DMS 273 treated with DMSO at 0.1 percent for 48 hours (cell line): ENCODE measurements at places on chromosomes 7 and 10.

DNA sequence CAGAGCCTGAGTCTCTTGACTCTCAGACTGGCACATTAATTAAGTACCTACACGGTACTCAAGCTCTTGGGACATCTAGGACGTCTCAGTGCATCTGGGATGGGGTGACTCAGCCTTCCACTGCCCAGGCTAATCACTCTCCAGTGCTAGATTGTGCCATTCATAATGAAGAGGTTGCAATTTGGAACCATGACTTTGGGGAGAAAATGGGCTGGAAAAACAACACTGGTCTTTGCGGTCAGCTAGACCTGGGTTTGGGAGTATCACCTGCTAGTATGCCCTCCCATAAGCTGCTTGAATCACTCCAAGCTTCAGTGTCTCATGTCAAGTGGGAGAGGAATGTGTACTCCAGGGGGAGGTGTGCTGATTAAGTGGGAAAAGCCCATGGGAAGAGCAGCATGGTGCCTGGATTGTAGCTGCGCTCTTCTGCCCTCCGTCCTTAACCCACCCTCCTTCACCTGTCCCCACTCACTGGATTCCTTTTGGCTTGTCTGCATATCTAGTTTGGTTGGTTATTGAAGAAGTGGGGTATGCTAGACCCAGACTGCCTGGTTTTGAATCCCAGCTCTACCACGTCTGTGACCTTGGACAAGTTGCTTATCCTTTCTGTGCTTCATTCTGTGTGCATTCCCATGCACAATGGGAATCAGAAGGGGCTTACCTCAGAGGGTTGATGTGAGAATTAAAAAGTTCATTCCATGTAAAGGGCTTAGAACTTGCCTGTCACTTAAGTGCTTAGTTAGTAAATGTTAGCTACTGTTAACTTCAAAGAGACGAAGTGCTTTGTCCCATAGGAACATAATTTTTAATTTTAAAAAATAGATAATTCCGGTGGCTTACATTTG, 3.8 kb downstream of the NFE2L3 start:
- DNase-seq = no peak

DNA sequence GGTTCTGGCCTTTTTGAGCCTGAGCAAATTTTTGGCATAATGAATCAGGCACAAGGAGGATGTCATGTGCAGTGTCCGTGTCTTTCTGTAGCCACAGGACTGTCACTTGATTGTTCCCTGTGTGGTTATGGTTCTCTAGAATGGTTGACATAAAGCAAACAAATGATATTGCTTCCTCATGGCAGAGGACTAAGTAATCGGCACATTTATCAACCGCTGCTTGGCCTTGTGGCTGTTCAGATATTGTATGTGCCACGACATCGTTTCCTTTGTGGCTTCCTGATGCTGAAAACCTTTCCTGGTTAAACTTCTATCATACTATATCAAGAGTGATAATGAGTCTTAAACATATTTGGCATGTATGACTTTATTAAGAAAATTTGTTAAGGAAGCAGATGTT, 598.8 kb downstream of the SUGCT start:
- DNase-seq = no peak

GRCh38 chr7:133947458-133948254, 179.5 kb upstream of the LRGUK start:
- no peak for DNase-seq

GRCh38 chr10:132679217-132679595, 106.7 kb downstream of the NKX6-2 start:
- no peak for DNase-seq

GRCh38 chr7:135512135-135512887, 2.4 kb upstream of the CNOT4 start:
- peak; percentile 60 for DNase-seq

- no peak for DNase-seq
Measured at GRCh38 chr10:59905066-59905730, 1.2 kb downstream of the CCDC6 start.

DNA sequence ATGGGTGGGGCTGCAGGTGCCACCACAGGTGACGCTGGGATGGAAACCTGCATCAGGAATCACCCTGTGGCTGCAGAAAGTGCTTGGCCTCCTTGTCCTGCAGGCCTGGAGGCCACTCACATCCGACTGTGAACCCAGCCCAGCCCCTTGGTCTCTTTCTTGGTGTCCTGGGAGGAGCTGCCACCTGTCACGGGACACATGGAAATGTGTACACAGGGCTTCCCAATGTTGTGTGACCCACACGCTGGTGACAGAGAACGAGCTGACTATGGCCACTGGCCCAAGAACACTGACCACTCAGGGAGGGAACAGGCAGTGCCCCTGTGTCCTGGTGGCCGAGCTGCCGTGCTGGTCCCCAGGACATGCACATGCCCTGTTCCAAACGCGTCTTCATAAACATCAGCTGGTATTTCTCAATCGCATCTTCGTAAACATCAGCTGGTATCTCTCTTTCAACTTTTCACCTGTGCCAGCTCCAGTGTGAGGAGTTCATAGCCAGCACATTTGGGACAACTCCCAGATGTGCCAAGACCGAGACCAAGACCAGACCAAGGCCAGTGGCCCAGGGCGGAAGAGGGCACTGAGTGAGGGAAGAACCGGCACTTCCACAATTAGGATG, 57.9 kb upstream of the INPP5A start:
- no peak for DNase-seq

GRCh38 chr7:85025312-85025756, 161.5 kb downstream of the SEMA3D start:
- DNase-seq = no peak

GRCh38 chr7:17054206-17054605, 172.4 kb upstream of the AGR3 start:
- DNase-seq = no peak

- DNase-seq = no peak
Measured at GRCh38 chr10:12212454-12212853, 16.5 kb downstream of the CDC123 start.
